Ovary (tissue), 10 donors: ENCODE measurements at places on chromosomes 2 and 18. TPM values are rescaled to one million over a fixed set of nuclear protein-coding genes. Genes with fewer than 3 reads are reported as not detected.

EPB41L3 gene
- total RNA-seq, result 26.1 TPM

ASB18 gene
- total RNA-seq, result not detected

KCNE4 gene
- total RNA-seq, result 8.3 TPM

STARD6 gene
- total RNA-seq, result not detected

IL1RL2 gene
- 0.26 TPM for total RNA-seq

TMEFF2 gene
- total RNA-seq, result not detected

IL1R2 gene
- 0.51 TPM for total RNA-seq

NEU4 gene
- total RNA-seq, result 0.84 TPM

LOXL3 gene
- total RNA-seq, result 4.1 TPM

AAMP gene
- total RNA-seq, result 86.5 TPM

DUSP2 gene
- total RNA-seq, result 1.4 TPM

GKN2 gene
- not detected for total RNA-seq

SIX3 gene
- not detected for total RNA-seq

CYP27A1 gene
- total RNA-seq, result 43.2 TPM

NT5C1B gene
- total RNA-seq, result not detected

L3MBTL4 gene
- total RNA-seq, result 23.7 TPM

XDH gene
- total RNA-seq, result not detected

MC2R gene
- total RNA-seq, result not detected

CERS6 gene
- total RNA-seq, result 30.8 TPM

RNU2-63P gene
- not detected for total RNA-seq

HJURP gene
- not detected for total RNA-seq

SCYGR8 gene
- not detected for total RNA-seq

PPP4R1 gene
- 107 TPM for total RNA-seq

MEP1B gene
- total RNA-seq, result not detected

CYS1 gene
- 13.0 TPM for total RNA-seq

MRPL19 gene
- 43.8 TPM for total RNA-seq

ECEL1 gene
- 34.8 TPM for total RNA-seq

PROKR1 gene
- not detected for total RNA-seq

DOK6 gene
- total RNA-seq, result 4.4 TPM

STK11IP gene
- total RNA-seq, result 73.7 TPM

CDH19 gene
- total RNA-seq, result 0.18 TPM

HSPD1 gene
- 289 TPM for total RNA-seq

LRP2 gene
- total RNA-seq, result 0.02 TPM

MBOAT2 gene
- 27.4 TPM for total RNA-seq

SERPINB10 gene
- not detected for total RNA-seq

VWA3B gene
- total RNA-seq, result 2.2 TPM

ABHD1 gene
- total RNA-seq, result not detected

GYPC gene
- 103 TPM for total RNA-seq

CFC1 gene
- total RNA-seq, result not detected

PCARE gene
- total RNA-seq, result 0.08 TPM

CAVIN2 gene
- total RNA-seq, result 34.0 TPM

EVA1A gene
- total RNA-seq, result 12.2 TPM

HOXD11 gene
- total RNA-seq, result not detected

SP5 gene
- 0.30 TPM for total RNA-seq

GULP1 gene
- total RNA-seq, result 41.8 TPM

TMEM169 gene
- 0.57 TPM for total RNA-seq

METTL5 gene
- total RNA-seq, result 24.1 TPM

TMEM37 gene
- 11.6 TPM for total RNA-seq

FBLN7 gene
- total RNA-seq, result 0.94 TPM

DNAH7 gene
- 27.3 TPM for total RNA-seq

DOCK10 gene
- 30.8 TPM for total RNA-seq
